ENCODE measurements at places on chromosomes 5 and 9.

DNA sequence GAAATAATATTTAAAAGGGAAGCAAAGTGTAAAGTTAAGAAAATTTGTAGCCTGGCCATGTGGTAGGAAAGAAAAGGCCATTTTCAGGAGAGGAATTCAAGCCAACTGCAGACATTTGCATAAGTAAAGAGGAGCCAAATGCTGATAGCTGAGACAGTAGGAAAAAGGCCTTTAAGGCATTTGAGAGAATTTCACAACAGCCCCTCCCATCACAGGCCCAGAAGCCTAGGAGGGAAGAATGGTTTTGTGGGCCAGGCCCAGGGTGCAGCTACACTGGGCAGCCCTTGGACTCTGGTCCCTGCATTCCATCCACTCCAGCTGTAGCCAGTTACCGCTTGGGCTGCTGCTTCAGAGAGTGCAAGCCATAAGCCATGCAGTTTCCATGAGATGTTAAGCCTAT is 1556.8 kb downstream of the EFNA5 start:
- DNase-seq, result no peak

DNA sequence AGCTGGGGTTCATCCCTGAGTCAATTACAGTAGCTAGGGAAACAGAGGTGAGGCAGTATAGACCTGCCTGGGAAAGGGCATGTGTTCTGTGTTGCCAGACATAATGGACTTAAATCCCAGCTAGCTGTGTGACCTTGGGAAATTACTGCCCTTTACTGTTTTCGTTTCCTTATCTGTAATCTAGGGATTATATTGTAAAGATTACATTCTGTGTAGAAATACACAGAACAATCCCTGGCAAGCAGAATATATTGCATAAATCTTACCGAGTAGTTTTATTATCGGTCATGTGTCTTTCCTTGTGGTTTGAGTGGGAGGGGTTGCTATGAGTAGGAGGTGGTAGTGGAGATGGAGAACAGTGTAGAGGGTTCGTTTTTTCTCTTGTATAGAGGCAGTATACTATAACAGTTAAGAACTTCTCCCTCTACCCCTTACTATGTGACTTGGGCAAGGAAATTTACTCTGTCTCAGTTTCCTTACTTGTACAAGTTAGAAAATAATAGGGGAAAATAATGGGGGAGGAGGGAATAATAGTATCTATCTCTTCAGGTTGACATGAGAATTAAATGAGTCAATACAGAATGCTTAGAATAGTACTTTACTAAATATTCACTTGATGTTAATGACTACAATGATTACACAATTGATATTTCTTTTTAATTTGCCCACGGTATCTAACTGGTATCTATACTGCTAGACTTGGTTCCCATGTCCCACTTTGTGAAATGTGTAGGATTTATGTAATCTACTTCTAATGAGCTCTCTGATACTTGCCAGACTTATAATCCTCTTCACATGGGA is 7.1 kb upstream of the DMXL1 start:
- no peak for DNase-seq

GRCh38 chr9:89886281-89886700 is 281.5 kb downstream of the GADD45G start:
- DNase-seq, result no peak

GRCh38 chr5:32261198-32261597 is 51.5 kb downstream of the MTMR12 start:
- no peak for DNase-seq

GRCh38 chr9:127397646-127398274 is 791 bp downstream of the SLC2A8 start:
- no peak for DNase-seq

GRCh38 chr5:1702318-1702717 is 97.3 kb downstream of the MRPL36 start:
- no peak for DNase-seq

- DNase-seq, result no peak
Measured at GRCh38 chr5:62083247-62083646, 222.8 kb upstream of the KIF2A start.

- no peak for DNase-seq
Measured at GRCh38 chr9:91839926-91840465, 110.0 kb downstream of the ROR2 start.

GRCh38 chr9:105978336-105978735 is 284.0 kb downstream of the TMEM38B start:
- no peak for DNase-seq

GRCh38 chr5:149912226-149912871 is 32.2 kb downstream of the PDE6A start:
- no peak for DNase-seq

DNA sequence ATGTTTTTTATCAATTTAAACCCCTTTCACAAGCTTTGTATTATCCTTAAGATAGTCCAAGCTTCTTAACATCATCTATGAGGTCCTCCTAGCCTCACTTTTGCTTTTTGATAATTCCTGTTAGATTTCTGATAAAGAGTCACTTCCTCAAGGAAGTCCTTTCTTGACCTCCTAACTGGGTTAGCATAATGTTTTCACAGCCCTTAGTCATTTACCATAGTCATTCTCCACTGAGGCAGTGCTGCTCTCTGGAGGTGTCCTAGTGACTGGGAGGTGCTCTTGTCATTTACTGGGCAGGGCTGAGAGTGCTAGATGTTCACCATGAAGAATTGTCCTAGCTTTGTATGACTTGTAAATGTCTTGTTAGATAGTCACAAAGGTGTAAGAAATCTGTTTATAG is 26.4 kb downstream of the TNPO1 start:
- no peak for DNase-seq

GRCh38 chr9:21828853-21829410 is 26.5 kb downstream of the MTAP start:
- no peak for DNase-seq

- no peak for DNase-seq
Measured at GRCh38 chr9:126860077-126860756, at the start of gene ZBTB34. TSS of gene ZBTB34 (plus strand) at chr9:126860639. CDS start at chr9:126879400, 18,761 bp downstream.

DNA sequence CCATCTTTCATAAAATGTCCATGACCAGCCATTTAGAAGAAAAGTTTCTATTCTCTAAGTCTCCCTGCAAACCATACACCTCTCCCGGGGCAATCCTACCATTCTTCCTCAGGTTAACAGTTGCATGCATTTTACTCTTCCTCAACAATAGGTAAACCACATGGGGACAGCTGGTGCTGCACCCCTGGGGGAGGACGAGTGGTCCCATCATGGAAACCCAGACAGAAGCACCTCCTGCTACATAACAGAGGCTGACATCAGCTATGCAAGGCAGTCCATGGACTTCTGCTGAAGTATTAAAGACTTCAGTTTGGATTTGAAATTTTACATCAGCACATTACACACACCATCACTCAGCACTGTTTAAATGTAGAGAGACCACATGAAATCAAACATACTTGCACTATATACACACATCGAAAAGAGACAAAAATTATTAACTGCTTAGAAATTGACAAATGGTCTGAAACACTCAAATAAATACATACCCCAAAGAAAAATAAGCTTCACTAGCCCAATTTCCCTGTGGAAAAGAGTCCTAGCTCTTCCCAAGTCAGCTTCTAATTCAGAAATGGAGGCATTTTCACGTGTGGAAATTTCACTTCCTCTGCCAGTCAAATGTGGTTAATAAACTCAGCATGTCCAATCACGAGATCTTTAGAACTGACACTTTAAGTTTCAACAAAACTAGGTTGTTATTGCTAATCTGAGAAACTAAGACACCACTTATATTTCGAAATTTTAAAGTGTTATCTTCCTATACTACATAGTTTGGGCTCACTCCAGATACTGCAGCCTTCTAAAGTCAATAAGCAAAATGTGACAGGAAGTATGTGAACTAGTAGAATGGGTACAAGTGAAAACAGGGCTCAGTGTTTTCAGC is 173.4 kb downstream of the ROR2 start:
- no peak for DNase-seq

DNA sequence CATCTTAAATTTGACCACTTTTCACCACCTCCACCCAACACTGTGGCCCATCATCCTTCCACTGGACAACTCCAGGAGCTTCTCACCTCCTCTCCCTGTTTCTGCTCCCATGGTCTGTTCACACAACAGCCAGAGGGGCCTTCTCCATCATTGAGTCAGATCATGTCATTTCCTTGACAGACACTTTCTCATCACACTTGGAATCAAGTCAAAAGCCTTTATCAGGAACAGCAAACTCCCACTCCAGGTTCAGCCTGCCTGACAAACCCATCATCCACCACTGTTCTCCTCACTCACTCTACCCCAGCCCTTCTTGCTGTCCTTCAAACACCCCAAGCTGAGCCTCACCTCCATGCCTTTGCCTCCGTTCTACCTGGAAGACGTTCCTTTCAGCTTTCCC is 78.4 kb upstream of the ADRA1B start:
- DNase-seq, result no peak

- no peak for DNase-seq
Measured at GRCh38 chr5:52119768-52120167, 667.9 kb upstream of the ITGA1 start.

DNA sequence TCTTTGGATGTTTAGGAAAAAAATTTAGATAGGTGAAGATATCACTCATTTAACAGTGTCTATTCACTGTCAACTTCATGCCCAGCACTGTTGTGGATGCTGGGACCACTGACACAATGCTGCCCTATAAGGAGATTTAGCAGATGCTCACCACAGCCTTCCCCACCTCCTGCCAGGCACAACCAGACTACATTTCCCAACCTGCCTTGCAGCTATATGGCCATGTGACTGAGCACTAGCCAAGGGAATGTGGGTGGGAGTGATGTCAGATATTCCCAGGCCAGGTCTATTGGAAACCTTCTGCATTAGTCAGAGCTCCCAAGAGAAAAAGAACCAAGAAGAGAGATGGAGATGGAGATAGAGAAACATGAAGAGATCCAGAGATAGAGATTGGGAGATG is 302.6 kb upstream of the TAS2R1 start:
- DNase-seq, result no peak

DNA sequence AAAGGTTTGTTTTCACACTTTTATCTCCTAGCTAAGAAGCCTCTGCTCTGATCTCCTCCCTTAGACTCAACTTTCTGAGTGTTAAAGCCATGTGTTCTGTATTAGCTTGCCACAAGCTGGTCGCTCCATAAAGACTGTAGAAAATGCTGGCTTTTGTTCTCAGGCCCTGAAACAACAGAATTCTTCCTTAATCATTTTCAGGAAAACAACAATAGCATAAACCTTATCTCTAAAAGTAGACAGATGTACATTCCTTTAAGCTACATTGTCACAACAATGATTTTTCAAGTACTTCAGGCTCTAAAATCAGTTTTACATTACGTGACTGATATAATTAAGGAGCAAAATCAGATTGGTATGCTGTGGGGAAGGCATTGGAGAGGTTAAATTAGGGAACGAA is 41.9 kb downstream of the VCAN start:
- no peak for DNase-seq

DNA sequence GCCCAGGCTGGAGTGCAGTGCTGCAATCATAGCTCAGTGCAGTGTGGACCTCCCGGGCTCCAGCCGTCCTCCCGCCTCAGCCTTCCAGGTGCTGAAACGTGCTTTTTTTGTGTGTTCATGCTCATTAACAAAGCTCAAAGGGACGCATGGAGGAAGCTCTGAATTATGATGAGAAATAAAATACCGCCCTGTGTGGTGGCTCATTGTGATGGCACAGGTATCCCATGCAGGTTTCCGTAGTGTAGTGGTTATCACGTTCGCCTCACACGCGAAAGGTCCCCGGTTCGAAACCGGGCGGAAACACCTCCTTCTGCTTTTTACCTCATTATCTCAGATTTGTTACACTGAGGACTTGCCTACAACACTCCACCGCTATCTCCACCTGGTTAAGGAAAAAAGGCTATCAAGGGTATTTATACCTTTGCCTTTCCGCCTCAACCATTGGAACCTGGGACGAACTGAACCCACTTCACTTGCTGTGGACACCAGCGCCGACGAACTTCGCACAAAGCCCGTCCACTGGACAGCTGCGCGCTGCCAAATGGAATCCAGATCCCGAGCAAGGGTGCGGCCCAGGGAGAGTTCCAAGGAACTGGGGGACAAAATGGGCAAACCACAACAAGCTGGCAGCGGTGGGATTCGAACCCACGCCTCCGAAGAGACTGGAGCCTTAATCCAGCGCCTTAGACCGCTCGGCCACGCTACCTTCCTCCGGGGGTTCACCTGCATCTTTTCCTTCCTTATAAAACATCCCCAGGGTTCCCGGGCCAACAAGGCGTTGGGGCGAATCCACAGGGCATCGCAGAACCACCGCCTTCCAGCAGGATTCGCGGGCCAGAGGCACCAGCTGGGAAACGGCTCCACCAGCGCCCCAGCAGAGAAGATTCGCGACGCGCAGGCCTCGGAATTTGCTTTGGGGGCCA is 26.3 kb downstream of the OR2V2 start:
- no peak for DNase-seq

GRCh38 chr5:16819522-16820167 is 116.4 kb downstream of the MYO10 start:
- no peak for DNase-seq

DNA sequence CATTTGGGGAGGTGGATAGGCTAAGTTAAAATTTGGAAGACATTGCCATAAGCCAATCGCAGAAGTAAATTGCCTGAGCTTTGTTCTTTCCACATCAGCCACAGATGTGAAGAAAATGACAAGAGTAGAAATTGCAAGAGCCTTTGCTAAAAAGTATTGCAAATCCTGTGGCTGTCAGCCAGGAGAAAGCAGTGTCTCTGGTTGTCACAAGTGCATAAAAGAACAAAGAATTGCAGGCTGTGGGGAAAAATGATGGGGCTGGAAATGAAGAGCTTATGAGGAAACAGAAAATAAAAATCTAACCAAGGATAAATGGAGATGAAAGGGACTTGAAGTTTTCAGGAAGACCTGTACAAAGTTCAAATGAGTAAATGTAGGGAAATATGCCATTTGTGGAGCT is 344.8 kb downstream of the CSNK1G3 start:
- no peak for DNase-seq

DNA sequence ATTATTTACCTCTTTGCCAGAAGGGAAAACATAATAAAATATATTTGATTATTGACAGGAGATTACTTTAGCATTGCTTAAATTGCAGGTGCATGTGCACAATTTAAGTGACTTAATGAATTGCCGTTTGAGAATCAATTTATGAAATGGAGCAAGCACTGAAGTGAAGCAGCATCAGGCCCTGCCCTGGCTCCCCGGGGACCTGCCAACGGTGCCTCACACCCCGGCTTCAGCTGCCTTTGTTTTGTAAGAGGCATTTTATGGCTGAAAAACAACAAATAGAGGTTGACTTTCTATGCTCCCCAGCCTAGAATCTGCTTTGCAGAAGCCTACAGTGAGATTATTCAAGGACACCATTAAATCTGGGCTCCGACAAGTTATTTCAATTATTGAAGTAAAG is 359.1 kb upstream of the IRX4 start:
- DNase-seq, result no peak

GRCh38 chr9:123434619-123435240 is 78.7 kb downstream of the CRB2 start:
- DNase-seq, result no peak

DNA sequence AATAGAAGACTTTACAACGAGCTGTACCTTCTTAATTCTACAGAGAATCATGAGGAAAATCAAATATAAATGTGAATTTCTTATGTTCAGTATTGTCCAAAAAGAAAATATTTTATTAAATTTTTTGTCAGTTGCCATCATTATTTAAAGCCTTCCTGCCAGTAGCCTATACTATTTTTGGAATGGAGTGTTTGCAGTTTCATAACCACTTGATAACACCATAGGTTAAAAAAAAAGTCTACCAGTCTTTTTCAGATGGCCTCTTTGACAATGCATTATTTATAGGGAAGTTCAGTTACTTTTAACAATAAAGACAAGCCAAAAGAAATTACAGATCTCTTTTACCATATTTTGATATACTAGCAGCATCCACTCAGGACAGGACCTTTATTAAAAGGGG is 80.3 kb upstream of the CCDC152 start:
- DNase-seq, result no peak

All from cortex of kidney (tissue), 1 donor.